ENCODE measurements at places on chromosomes 3 and 15.

- ATAC-seq: peak; percentile 58
- H3K27ac ChIP-seq: no peak overlapping the region
- H3K4me3 ChIP-seq: peak overlapping the region; percentile 38
- H3K27me3 ChIP-seq: peaks cover 15% of the 10 kb centered on the region
- peaks cover 12% of the 10 kb centered on the region for H3K4me1 ChIP-seq
These were observed 34.8 kb upstream of the RPL32 start for GRCh38 chr3:12875857-12876836.

GRCh38 chr3:52144796-52145735, 9.2 kb downstream of the POC1A start:
- no peak overlapping the region for H3K4me3 ChIP-seq
- H3K27me3 ChIP-seq: no peaks in the 10 kb centered on the region
- peaks cover 8% of the 10 kb centered on the region for H3K4me1 ChIP-seq
- ATAC-seq: no peak

DNA sequence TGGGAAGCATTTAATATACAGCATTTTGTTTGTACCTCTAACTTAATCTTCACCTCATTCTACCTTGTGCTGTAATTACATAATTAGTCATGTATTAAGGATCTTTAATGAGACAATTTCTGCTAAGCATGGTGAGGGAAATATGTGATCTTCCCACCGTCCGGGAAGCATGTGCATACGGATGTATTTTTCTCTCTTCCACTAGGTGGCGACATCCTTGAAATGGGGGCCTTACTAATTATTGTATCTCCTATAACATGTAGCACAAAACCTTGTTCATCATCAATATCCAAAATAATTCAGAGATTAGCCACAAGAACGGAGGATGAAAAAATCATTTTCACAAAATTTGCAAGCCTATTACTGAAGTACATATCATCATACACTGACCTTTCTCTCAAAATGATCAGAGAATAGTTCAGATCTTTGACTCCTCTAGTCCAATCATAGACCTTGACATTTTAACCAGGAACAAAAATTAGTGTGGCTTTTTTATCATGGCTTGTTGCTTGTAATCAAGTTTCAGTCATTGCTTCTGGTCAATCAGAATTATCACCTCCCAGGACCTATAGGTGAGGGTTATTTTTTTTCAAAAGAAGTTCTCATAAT, 148.9 kb upstream of the GBE1 start:
- no peak overlapping the region for H3K27ac ChIP-seq
- peak; percentile 55 for ATAC-seq
- H3K4me3 ChIP-seq: no peak overlapping the region
- no peaks in the 10 kb centered on the region for H3K4me1 ChIP-seq
- no peaks in the 10 kb centered on the region for H3K36me3 ChIP-seq

DNA sequence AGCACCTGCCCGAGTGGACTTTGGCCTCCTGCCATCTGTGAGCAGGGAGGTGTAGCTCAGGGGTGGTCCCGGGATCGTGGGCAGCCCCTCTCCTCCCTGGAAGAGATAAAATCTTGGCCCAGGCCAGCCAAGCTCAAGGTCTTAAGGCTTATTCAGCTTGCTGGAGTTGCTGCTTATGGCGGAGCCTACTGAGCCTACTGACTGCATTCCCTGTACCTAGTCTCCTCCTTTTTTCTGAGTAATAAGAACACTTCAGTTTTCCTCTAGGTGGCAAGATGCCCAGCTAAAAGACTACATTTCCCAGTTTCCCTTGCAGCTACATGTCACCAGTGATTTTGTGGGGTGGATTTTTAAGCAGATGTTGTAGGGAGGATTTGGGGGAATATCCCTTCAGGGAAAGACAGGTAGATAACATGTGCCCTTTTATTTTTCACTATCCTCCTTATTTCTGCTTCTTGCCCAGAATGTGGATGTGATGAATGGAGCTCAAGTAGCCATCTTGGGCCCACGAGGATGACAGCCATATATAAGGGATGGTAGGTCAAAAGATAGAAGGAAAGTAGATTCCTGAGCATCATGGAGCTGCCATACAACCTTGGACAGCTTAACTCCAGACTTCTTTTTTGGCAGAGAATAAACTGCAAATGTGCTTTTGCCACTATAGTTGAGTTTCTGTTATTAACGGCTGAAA, 41.4 kb upstream of the INSYN1 start:
- H3K4me3 ChIP-seq: no peak overlapping the region
- H3K27me3 ChIP-seq: no peaks in the 10 kb centered on the region
- ATAC-seq: no peak
- no peak overlapping the region for H3K27ac ChIP-seq
- H3K36me3 ChIP-seq: no peaks in the 10 kb centered on the region
- H3K4me1 ChIP-seq: no peaks in the 10 kb centered on the region

- H3K27ac ChIP-seq: no peak overlapping the region
- ATAC-seq: no peak
- H3K4me3 ChIP-seq: no peak overlapping the region
- H3K27me3 ChIP-seq: no peaks in the 10 kb centered on the region
- no peaks in the 10 kb centered on the region for H3K4me1 ChIP-seq
These were observed 33.6 kb downstream of the ZNF280D start for GRCh38 chr15:56699743-56700142.

DNA sequence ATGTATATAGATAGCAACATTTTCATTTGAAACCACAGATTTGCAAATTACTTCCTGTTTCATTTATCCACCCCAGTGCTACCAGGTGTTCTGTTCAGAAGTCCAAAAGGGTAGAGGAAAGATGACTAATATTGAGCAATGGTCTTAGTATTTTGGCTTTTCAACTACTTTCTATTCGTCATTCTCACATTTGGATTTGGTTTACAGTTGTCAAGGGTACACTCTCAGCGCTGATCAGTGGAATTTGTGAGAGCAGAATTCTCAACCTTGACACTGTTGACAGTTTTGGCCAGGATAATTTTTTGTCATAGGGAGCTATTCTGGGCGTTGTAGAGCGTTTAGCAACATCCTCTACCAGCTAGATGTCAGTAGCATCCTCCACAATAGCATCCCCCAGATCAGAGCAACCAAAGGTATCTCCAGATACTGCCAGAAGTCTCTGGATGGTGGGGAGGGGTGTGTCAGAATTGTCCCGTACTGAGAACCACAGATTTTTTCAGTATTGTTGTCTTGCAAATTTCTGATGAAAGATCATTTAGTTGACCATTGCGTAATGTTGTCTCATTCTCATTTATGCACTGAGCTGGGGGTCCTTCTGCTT, 4.2 kb downstream of the HMCES start:
- H3K4me1 ChIP-seq: peaks cover 48% of the 10 kb centered on the region
- H3K27ac ChIP-seq: no peak overlapping the region
- H3K27me3 ChIP-seq: peaks cover 24% of the 10 kb centered on the region
- ATAC-seq: peak; percentile 86
- peaks cover 10% of the 10 kb centered on the region for H3K36me3 ChIP-seq

GRCh38 chr15:94432279-94432678, 200.9 kb downstream of the MCTP2 start:
- H3K4me1 ChIP-seq: no peaks in the 10 kb centered on the region
- H3K27ac ChIP-seq: no peak overlapping the region
- ATAC-seq: no peak
- no peaks in the 10 kb centered on the region for H3K27me3 ChIP-seq
